ENCODE measurements at places on chromosomes 5 and 9. TPM values are rescaled to one million over a fixed set of nuclear protein-coding genes. Genes with fewer than 3 reads are reported as not detected.

FGFR4 gene
- total RNA-seq: 0.53 TPM

DNA sequence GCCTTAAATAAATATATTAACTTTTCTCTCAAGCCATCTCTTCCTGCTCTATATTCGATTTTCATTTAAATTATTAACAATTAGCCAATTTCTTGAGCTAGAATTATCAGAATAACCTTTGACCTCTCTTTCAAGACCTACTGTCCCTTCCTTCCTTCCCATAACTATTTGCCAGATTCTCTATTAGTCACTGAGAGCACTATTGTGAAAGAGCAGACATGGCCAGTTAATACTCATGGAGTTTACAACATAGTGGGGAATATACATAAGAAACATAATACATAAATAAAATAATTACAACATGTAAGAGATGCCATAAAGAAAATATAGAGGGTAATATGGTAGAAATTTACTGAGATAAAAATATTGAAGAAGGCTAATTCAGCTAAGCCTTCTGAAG, 72.1 kb upstream of the CHD1 start:
- H3K36me3 ChIP-seq: no peaks in the 10 kb centered on the region
- no peak overlapping the region for H3K4me3 ChIP-seq

- H3K27ac ChIP-seq: no peak overlapping the region
- peaks cover 16% of the 10 kb centered on the region for H3K27me3 ChIP-seq
- H3K4me3 ChIP-seq: no peak overlapping the region
- DNase-seq: no peak
These were observed 93.2 kb upstream of the OSMR start for GRCh38 chr5:38752622-38753021.

DNA sequence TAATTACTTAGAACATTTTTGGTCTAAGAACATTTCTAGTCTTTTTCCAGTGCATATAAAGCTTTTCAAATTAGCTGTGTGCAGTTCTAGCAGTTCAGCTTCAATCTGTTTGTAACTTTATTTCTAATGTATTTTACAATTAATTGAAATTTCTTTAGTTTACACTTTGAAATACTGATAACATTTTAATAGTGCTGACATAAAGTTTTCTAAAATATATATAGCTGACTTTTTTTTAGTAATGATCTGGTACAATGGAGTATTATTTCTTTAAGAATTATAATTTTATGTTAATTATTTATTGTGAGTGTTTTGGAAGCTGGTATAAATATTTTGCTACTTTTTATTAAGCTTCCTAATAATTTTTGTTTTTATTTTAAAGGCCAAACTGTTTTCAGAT, 43.3 kb downstream of the CCNH start:
- DNase-seq: no peak
- H3K4me3 ChIP-seq: no peak overlapping the region
- no peak overlapping the region for H3K27ac ChIP-seq
- H3K27me3 ChIP-seq: no peaks in the 10 kb centered on the region
- peaks cover 36% of the 10 kb centered on the region for H3K36me3 ChIP-seq

- no peaks in the 10 kb centered on the region for H3K36me3 ChIP-seq
- no peaks in the 10 kb centered on the region for H3K4me1 ChIP-seq
These were observed 124.6 kb downstream of the ATPSCKMT start for GRCh38 chr5:10125116-10125515.

- no peak for DNase-seq
- H3K27me3 ChIP-seq: peaks cover 10% of the 10 kb centered on the region
- no peaks in the 10 kb centered on the region for H3K36me3 ChIP-seq
These were observed 709 bp upstream of the GAPT start for GRCh38 chr5:58490402-58491050.

DNA sequence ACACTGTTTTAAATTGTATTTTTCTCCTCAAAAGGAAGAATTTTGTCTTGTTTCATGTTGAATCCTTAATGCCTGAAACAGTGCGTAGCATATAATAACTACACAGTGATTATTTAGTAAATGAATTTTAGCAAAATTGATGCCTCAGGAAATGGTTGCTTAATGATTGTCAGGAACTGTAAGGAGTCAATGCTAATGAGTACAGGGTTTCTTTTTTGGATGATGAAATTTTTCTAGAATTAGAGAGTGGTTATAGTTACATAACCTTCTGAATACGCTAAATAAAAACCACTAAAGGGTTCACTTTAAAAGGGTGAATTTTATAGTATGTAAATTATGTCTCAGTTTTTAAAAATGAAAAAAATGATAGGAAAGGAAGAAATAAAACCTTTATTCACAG, 14.9 kb downstream of the FAM151B start:
- no peak for DNase-seq
- H3K27me3 ChIP-seq: peaks cover 7% of the 10 kb centered on the region
- H3K4me3 ChIP-seq: no peak overlapping the region
- no peak overlapping the region for H3K27ac ChIP-seq
- no peaks in the 10 kb centered on the region for H3K36me3 ChIP-seq
- H3K4me1 ChIP-seq: peaks cover 10% of the 10 kb centered on the region

MAST4 gene
- total RNA-seq: 38.3 TPM

TNFSF15 gene
- 0.03 TPM for total RNA-seq

FUT7 gene
- 9.9 TPM for total RNA-seq

Data from activated CD4-positive, alpha-beta memory T cell treated with anti-CD3 and anti-CD28 coated beads, Interleukin-2, amount 10 ng/mL, durations not matched to agents 7 days and 5 days (primary cell).